ENCODE measurements at places on chromosomes 7 and 10.
A peak's percentile ranks its signal among the peaks of the same experiment; 100 is the strongest.

GRCh38 chr10:78042058-78042751 is 8.5 kb downstream of the RPS24 start:
- DNase-seq: no peak

- no peak for DNase-seq
Observed at GRCh38 chr7:103702454-103702853, 256.4 kb upstream of the SLC26A5 start.

DNA sequence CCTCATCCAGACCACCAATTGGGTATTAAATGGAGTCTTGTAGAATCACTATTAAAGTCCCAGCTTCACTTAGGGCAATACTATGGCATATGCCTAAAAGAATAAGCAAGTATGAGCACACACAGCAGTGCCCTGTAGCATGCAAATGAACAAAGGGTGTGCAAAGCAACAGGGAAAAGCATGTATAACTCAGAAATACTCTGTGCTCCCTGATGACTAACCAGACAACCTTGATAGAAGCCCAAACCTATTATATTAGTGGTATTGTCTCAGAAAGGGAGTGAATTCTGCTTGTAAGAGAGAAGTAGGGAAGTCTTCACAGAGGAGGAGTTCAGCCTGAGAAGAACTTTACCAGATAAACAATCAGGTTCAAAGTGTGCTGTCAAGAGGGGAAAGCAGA is 131.2 kb downstream of the DGKI start:
- DNase-seq: no peak

- peak; percentile 56 for DNase-seq
Observed at GRCh38 chr10:22655312-22655981, 58.9 kb downstream of the PIP4K2A start.

DNA sequence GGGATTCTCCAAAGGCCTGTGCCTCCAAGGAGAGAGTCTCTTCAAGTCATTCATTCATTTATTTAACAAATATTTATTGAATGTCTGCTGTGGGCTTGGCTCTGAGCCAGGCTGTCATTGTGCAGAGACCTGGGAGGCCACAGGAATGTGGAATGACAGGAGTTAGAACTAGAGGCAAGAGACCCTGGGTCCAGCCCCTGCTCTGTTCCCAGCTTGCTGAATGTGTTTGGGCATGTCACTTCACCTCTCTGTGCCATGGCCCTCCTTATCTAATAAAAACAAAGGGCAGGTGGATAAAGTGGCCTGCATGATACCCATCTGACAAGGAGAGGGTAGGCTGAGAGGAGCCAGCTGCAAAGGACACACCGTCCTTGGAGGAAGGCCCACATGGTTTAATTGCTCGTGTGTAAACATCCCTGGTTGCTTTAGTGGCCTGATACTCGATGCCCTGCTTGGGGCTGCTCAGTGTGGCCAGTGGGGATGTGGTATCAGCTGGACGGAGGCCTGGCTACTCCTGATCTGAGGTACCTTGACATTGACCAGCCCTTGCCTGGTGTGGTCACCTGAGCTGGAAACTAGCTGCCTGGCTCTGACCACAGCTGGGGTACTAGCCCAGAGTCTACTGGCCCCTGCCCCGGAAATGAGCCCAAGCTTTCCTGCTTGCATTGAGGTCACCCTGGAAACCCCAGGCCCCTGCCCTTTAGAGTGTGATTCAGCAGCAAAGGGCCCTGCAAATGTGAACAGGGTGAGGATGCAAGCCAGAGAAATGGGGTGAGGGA is 116.2 kb downstream of the CDH23 start:
- no peak for DNase-seq

DNA sequence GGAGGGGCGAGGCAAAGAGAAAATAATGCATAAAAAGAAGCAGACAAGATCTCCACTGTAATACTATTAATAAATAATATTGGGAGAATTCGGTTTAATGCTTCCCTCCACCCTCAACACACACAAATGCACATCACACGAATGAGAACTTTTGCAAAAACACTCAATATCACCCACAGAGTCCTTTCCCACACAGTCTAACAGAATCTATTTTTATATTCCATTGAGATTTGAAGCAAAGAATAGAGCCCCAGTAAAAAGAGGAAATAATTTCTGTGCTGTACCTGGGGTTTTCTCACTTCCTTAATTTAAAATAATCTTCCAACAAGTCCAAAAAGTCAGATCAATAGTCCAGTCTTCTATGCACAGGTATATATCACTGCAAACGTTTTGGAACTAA is 17.0 kb downstream of the PIK3AP1 start:
- DNase-seq: no peak

DNA sequence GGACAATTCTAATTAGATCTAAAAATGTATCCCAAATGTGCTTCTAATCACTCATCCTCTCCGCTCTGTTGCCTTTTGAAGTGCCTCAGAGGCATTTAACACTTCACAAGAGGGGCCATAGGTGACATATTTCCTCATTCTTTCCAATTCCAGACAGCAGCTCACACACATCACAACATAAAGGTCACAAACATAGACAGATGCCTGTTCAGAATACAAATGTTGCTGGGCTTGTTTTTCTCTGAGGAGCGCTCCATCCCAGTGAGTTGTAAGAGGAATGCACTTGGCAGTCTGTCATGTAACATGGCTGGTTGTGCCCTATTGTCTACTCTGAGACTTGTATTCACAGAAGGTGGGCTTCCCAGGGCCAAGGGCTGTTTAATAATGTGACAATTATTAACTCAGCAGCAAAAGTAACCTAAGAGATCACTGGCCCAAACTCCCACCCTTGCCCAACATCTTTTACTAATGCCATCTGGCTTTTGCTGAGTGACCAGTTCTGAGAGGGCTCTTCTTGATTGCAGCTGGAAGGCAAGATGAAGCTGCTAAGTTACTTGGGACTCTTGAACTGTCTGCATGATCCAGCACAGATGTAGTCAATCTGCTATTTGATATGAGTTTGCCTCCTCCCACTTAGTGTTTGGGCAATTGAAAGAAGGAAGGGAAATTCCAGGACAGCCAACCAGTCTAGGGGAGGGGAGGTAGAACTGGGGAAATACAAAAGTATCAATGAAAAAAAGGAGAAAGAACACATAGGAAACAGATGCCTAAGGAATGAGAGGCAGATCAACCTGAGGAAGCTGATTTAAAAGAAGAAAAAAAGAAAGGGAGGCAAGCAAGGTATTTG is 13.6 kb downstream of the PON2 start:
- DNase-seq: no peak

DNA sequence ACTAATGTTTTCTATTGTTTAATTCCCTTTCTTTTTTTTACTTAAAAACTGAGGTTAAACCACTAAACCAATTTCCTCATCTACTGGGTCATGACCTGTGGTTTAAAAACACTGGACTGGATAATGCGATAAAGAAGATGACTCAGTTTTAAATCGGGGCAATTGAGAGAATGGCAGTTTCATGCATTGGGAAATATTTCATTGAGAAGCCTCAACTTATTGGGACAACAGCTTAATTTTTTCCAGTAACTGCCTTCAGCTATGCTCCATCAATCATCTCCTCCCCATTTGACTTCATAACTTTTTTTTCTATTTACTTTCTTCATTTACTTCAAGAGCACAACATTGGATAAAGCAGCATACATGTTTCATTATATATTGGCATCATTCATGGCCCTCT is 61.8 kb upstream of the MET start:
- DNase-seq: no peak

DNA sequence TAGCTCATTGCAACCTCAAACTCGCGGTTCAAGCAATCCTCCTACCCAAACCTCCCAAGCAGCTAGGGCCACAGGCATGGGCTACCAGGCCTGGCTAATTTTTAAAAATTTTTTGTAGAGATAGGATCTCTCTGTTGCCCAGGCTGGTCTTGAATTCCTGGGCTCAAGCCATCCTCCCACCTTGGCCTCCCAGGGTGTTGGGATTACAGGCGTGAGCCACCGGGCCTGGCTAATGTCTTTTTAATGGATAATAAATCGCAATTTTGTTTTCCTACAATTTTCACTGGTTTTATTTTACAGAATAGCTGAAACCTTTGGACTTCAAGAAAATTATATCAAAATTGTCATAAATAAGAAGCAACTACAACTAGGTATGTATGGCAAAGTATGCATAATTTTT is 10.9 kb downstream of the NUB1 start:
- DNase-seq: no peak

DNA sequence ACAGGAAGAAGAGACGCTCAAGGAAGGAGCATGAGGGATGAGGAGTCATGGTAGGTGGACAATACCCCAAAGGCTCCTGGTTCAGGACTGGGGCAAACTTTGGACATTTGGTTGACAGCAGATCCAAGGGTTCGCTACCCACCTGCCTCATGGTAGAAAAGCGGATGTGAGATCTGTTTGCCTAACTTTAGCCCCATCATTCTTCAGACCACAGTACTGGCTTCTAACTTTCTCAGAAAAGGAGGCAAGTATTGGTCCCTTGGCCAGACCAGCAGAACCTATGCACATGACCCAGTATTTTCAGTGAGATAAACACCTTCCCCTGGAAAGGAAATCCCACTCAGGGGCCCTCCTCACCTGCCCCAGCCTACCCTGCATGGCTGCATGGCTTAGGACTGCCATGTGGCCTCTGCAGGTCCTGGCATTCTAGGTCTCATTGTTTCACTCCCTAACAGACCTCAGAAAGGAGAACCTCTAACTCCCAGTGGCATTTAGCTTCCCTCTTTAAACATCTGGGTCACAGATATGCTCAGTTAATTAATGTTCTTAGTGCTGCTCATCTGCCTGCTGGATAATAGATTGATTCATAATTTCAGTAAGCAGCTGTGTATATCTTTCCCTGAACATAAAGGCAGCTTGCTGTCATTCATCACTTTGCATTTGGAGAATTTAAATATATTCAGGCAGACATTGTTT is 574.1 kb downstream of the GALNT17 start:
- DNase-seq: no peak

GRCh38 chr7:158957510-158957906 is 101.2 kb downstream of the DYNC2I1 start:
- no peak for DNase-seq

GRCh38 chr7:1580422-1581030 is 10.7 kb upstream of the PSMG3 start:
- no peak for DNase-seq

DNA sequence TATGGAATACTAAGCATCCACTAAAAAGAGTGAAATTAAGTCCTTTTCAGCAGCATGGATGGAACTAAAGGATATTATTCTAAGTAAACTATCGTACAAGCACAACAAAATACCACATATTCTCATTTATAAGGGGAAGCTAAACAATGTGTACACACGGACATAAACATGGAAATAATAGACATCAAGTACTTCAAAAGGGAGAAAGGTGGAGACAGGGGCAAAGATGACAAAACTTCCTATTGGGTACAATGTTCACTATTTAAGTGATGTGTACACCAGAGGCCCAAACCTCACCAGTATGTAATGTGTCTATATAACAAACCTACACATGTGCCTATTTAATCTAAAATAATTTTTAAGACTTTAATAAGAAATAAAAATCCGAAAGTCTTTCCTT is 2.2 kb upstream of the AKR1C4 start:
- DNase-seq: no peak

DNA sequence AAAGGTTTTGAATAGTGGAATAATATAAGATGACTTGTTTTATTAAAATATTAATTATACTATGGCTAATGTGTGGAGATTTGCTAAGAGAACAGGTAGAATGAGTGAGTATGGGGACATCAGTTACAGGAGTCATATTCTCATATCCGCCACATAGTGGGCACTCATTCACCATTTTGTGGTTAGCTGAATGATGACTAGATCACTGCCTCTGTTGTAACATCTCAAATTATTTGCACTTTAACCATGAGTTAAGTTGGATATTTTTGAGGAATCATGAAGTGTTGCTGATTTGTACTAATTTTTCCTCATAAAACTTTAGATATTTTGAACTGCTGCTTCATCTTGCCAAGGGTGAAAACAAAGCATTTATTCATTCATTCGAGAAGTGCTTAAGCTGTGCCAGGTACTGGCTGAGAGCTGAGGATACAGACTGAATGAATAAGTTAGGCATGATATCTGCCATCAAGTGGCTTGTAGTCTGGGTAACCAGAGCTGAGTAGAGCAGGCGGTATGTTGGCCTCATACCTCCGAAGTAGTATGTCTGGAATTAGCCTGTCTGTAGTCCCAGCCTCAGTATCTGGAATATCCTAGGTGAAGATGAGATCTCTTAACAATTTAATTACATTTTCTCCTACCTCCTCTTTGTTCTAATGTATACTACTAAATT is 100.5 kb downstream of the ZEB1 start:
- DNase-seq: no peak

DNA sequence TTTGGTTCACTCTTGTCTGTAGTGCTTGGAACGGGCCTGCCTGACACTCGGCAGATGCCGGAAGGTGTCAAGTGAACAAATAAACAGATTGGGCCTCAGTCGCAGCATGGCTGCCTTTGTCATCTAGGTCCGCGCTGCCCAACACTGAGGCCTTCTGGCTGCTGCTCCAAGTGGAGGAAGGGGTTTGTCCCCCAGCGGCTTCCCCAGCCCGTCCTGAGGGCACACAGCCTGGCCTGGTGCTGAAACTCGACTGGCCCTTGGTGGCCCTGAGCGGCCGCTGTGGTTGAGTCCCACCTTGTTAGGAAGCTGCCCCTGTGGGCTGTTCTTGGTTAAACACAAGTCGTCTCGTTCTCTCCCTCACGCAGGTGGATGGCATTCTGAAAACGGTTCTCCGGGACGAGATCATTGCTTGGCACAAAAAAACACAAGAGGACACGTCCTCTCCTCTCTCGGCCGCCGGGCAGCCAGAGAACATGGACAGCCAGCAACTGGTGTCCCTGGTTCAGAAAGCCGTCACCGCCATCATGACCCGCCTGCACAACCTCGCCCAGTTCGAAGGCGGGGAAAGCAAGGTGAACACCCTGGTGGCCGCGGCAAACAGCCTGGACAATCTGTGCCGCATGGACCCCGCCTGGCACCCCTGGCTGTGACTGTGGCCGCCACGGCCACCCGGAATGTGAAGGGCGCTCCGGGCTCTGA is 132.1 kb downstream of the SMURF1 start:
- no peak for DNase-seq

DNA sequence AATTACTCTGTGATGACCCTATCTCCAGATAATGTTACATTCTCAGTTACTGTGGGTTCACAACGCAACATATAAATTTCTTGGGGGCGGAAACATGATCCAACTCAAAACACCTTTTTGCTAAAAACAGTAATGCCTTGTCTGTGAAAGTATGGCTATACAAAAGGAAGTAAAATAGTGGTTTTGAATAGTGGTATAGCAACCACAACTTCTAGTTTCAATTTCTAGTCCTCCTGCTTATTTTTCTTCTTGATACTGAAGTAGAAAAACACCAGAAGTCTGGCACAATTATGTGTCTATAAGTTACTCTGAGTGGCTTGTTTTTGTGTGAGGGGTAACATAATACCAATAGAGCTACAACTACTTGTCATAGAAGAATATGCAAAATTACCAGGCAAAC is 21.5 kb upstream of the ZNF800 start:
- DNase-seq: no peak

DNA sequence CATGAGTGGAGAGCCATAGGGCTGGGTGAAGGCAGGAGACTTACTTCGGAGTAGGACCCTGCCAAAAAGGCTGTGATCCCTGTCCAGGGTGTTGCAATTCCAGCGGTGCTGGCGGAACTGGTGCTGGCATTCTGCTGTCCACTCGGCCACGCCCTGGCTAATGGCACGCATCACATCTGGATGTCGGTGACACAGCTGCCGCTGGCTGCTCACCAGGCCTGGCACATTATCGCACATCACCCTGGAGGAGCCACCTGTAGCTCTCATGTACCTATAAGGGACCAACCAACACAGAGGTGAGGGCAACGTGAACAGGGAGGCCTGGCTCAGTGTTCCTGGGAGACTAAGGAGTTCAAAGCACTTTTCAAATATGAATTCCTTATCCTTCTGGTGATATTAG is 2.3 kb downstream of the WNT2 start:
- DNase-seq: no peak
